ENCODE measurements at places on chromosomes 2 and 18. TPM values are rescaled to one million over a fixed set of nuclear protein-coding genes. Genes with fewer than 3 reads are reported as not detected.
A peak's percentile ranks its signal among the peaks of the same experiment; 100 is the strongest.

The KANSL3 gene
- 27.7 TPM for total RNA-seq

The EML4 gene
- total RNA-seq = 28.4 TPM

- DNase-seq = no peak
These were observed 65.8 kb downstream of the NDUFA10 start for GRCh38 chr2:239959059-239959971.

GRCh38 chr2:133755480-133756300, 187.4 kb upstream of the NCKAP5 start:
- peak; percentile 93 for DNase-seq

DNA sequence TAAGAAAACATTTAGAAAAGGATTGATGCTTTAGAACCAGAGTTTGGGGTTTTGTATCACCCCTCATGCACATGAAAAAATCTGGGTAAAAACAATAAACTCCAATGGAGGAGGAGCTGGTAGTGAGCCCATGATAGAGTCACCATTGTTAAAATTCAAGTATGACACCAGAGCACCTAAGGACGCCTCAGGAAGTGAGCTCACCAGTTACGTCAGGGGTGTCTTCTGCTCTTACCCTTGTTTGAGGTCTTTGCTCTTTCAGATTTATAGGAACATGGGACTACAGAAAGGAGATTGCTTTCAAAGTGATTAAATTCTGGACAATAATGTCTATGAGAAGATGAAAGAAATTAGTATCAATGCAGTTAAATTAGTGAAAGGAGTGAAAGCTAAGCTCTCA, 106.5 kb downstream of the LRRTM1 start:
- no peak for DNase-seq

- no peak for DNase-seq
These were observed 12.6 kb upstream of the GALM start for GRCh38 chr2:38653380-38653714.

DNA sequence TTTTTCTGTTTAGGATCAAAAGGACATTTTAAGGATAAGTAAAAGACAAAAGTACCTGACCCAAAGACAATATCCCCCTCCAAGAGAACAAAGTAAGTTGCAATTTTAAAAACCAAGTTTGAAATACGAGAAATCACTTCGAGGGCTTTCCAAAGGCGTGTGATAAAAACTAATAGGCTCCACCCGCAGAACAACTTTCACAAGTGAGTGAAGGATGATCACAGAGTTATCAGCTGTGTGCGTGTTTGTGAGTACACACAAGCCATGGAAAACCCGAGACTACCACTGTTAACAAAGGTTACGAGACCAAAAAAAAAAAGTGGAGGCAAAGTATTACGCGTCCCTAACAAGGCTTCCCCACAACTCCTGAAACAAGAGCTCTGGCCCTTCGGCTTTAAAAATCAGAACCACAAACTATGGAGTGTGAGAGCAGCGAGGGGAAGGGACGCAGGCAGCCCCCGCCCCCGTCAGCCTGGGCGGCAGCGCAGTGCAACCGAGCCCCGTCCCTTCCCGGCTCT, 719 bp downstream of the SMAD2 start:
- DNase-seq = peak; percentile 53

DNA sequence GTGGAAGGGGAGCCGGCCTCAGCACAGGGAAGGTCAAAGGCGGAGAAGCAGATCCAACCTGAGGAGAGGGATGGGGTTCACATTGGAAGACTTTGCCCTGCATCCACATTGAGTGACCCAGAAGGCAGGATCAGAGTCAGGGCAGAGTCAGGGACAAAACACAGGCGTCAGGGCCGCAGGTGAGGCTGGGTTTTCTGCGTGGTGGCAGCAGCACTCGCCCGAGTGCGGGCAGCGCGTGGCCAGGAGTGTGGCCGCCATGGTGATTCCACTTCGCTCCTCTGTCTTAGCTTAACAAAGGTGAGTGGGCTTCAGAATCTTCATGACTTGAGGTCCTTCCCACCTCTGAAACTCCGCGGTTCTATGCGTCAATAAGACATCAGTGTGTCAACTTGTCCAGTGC, 476.9 kb upstream of the SMIM21 start:
- DNase-seq = no peak

GRCh38 chr2:238141541-238142318, 3.3 kb downstream of the KLHL30 start:
- DNase-seq = peak; percentile 26
